Stimulated activated CD4-positive, alpha-beta T cell treated with anti-CD3 and anti-CD28 coated beads, Interleukin-1b, Interleukin-23, amount 100 ng/mL, for 1 hour (primary cell): ENCODE measurements at places on chromosomes 16 and 17.

DNA sequence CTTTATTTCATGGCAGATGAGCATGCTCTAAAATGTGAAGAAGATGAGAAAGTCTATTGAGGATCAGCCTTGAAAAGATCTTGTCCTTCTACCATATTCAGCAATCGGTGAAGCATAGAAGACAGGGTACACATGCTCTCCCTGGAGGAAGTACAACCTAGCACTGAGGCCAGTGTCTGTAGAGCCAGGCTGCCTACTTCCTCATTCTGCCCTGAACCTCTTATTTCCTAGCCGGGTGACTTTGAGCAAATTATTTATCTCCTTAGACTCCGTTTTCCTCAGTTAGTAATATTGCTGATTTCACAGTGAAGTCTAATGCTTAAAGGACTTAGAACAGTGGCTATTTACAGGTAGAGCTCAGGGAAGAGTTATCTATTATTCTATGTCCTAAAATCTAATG, 58.4 kb downstream of the TMEM100 start:
- no peak for DNase-seq

- no peak for DNase-seq
Observed at GRCh38 chr17:42182927-42183734, 2.1 kb downstream of the HCRT start.

DNA sequence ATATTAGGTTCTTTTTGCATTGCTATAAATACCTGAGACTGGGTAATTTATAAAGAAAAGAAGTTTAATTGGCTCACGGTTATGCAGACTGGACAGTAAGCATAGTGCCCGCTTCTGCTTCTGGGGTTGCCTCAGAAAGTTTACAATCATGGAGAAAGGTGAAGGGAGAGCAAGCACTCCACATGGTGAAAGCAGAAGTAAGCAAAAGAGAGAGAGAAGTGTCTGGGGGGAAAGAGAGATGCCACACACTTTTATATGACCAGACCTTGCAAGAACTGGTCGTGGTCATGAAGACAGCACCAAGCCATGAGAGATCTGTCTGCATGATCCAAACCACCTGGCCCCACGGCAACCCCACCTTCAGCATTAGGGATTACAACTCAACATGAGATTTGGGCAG, 45.4 kb downstream of the KCNJ16 start:
- DNase-seq = no peak

DNA sequence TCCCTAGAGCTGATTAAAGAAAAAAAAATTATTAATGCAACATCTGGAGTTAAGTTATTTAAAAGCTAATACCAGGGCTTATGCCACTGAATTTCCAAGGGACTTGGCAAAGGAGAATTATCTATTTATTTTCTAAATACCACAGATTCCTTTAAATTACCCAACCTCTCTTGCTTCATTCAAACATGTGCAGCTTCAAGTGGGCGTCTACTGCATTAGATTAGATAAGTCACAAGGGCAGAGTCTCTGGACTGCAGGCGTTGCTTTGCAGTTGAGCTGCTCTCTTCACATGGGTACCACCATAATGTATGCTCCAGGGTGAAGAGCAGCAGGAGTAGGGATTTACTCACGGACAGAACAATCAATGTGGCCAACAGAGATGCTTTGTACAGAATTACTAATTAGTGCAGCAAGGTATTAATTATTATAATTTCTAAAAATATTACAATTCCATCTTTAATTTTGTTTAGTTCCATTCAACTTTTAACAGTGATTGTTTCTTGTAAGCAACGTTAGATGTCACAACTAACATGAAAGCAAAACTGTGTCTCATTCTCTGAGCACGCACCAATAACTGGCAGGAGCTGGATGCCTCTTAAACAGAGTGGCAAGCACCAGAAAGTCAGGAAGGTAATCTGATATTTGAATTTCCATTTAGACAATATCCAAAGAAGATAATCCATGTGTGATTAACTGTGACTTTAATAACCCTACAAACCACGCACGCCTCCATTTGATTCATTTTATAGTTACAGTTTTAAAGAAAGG, 214.2 kb downstream of the STX8 start:
- no peak for DNase-seq

DNA sequence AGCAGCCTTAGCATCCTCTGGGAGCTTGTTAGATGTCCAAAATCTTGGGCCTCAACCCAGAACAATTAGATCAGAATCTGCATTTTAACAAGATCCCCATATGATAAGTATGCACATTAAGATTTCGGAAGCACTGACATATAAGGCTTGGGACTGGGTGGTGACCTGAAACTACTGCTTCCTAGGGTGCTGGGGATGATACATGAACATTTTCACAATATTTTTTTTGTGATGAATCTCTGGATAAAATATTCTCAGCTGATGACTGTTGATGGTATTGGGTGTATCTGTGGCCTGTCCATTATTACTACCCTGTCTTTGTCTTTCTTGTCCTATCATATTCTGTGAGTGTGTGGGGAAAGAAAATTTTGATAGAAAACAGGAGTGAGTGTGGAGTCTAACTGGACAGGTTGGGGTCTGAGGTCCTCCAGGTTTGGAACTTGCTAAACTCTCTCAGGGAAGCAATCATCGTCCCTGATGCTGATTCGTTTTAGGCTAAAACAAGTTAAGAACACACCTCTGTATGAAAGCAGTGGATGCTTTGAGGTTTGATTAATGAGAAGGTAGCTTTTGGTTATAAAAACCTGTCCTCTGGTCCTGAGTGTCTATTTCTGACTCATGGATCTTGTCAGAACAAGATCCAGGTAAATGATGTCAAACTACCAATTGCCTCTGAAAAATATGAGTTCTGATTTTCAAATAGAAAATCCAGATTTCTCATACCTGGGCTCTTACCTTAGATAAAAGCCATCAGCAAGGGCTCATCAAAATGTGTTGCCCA, 23.2 kb downstream of the KRT23 start:
- DNase-seq = no peak

GRCh38 chr17:79408251-79408650, 202.6 kb downstream of the RBFOX3 start:
- no peak for DNase-seq

DNA sequence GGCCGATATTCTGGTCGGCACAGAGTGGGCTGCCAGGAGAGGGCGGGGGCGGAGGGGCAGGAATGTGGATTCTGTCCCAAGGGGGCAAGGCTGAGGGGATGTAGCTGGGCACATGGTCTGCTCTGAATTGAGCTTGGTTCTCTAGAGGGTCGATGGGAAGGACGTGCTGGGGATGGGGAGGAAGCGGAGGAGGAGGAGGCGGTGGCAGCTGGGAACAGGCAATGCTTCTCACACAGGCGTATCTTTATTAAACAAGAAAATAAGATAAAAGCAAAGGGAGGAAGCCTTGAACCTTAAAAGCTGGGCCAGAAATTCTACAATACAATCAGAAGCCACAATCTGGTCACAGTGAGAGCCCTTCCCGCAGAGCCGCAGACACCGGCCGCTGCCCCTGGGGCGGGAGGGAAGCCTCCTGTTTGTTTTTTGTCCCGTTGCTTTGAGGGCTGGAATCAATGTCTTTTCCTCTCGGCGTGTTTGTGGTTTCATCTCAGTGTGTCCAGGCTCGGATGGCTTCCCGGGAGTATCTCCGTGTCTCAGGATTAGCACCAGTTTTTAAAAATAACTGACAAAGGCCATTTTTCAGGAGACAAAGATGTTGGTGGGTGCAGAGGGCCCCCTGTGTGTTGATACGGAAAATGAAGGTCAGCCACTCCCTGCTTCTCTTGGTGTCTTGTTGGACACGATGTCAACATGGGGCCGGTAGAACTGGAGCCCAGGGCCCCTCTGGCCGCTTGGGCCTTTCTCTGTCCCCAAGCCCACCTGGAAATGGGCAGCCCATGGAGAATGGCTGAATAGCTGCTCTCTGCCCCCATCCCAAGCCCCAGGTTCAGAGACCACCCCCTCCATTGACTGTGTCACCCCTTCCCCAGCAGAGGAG, 12.3 kb upstream of the SLC7A5 start:
- DNase-seq = no peak
